ENCODE measurements at places on chromosomes 2 and 18.

- peak; percentile 54 for DNase-seq
Measured at GRCh38 chr18:52869349-52869923, 529.4 kb downstream of the DCC start.

GRCh38 chr2:53381271-53381670 is 386.3 kb upstream of the CHAC2 start:
- no peak for DNase-seq

GRCh38 chr2:157789933-157790511 is 86.1 kb downstream of the ACVR1 start:
- no peak for DNase-seq

DNA sequence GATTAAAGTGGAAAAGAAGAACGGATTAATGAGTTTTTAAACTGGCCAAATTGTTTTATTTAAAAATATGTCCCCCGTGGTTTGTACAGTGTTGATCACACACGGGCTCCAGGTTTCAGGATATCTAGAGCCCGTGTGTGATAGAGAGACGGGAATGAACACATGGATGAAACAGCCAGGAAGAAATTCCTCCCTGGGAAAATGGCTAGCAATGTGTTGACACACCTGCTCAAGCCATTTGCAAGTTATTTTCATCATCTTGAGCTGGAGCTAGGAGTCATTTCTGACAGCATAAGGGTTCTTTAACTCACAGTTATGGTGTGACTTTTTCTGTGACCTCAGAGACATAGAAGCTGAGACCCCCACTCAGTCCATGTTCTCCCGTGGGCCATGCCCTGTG is 81.6 kb downstream of the LRRFIP1 start:
- DNase-seq = no peak

DNA sequence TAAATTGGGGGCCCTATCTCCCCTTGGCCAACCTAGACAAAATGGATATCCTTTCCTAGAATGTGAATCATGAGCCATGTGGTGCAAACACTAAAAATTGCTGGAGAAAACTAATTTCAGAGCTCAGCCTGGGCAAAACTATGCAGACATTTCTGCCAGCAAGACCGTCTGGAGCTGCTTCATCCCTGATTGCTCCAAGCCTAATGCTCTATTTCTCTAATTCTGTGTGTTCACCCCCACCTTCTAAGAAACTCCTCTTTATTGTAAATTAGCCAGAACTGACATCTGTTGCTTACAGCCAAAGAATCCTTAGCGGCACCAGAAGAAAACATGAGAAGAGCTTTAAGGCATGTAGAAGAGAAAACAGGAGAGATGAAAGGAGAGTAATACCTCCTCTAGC is 337.7 kb upstream of the CHAC2 start:
- DNase-seq = peak; percentile 79

DNA sequence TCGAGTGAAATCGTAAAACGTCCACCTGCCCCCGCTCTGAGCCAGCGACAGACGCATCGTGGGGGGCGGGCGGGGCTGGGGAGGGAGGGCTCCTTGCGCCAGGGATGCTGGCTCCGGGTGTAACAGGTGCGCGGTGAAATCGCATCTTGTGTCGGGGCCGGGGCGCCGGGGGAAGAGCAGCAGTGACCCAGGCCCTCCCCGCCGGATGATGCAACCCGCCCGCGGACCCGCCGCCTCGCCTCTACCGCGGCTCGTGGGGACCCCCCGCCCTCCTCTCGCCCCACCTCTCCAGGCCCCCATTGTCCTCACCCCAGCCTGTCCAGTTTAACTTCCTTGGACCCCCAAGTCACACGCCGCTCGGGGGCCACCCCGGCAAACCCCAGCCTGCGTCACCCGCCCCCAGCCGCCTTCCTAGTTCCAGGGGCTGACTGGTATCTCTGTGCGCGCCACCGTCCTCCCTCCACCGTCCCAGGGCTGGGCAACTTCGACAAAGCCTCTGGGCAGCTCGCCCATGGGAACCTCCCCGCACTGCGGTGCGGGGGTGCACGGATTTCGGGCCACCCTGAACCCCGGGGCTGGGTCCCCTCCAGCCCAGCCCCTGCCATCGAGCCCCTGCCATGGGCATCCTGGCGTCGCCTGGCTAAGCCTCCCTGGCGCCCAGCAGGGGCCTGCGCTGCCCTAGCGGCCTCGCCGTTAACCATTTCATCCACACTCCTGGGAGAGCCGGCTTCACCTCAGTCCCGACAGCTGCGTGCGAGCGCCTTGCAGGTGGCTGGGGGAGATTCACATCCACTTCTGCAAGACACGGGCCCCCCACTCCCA is 799 bp upstream of the KIF1A start:
- DNase-seq = no peak

DNA sequence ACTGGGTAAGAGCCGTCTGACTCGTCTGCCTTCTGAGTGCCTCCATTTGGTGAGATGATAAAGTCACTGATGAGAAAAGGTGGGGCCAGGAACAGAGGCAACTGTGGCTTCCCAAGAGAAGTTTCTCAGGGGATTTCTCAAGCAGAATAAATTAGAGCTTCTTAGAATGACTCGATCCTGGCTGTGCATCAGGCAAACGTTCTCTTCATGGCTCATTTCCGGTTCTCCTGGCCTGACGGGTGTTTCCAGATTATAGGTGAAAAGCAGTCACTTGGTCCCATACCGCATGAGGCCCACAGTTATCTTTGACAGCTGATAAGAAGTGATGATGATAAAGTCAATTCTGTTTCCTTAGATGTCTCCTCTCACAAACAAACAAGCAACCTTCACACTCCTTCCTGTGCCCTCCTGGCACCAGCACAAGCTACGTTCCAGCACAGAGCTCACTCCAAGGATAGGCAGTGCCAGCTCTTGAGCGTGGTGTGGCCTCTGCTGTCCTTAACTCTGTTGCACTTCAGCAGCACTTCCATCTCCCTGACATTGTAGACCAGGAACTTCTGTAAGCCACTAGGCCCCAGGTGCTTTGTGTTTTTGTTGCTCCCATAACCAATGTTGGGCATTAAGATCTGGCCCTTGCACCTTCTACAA is 37.8 kb upstream of the KCNF1 start:
- no peak for DNase-seq

- DNase-seq = no peak
Measured at GRCh38 chr2:109367683-109368082, 238.7 kb downstream of the SH3RF3 start.

DNA sequence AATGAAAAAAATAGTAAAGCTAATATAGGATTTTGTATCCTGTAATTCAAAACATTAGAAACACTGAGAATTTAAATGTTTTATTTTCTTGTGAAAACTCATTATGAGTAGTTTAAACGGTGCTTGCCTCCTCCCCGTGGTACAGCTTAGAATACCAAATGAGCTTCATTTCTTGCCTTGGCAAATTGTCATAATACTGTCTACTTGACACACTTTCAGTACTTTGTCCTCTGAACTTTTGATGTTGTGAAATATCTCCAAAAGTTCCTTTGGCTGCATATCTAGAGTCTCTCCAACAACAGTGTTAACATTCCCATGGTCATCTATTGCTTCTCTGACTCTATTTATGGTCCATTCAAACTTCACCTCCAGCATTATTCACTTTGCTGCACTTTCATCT is 61.9 kb upstream of the EPB41L5 start:
- no peak for DNase-seq

DNA sequence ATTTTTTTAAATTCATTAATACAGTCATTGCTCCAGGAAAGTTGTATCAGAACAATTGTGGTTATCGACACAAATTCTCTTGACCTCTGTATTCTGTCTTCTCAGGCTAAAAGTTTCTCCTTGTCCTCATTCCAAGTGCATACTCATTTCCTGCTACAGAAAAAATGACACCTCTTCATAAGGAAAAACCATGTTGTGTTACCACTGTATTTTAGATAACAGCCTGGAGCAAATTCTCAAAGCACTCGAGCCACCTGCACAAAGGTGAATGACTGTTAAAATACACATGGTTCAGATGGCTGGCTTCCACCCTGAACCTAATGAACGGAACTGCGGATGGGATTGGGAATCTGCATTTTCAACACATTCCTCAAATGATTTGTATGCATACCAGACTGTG is 586.5 kb downstream of the EPHA4 start:
- DNase-seq = no peak

DNA sequence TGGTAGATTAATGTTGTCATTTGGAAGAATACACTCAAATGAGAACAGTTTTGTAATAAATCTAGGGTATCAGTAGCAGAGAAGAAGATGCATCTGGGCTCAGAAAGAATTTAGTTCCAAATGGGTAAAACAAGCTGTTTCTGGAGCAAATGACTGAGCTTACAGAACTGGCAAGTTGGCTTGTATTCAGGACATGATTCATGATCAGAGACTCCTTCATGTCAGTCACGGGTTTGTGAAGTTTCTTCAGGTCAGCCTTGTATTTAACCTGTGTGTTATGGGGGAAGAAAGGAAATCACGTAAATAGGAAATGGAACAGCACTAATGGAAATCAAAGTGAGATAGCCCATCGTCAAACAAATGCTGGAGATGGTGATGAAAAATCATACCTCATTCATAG is 109.1 kb downstream of the RIF1 start:
- no peak for DNase-seq

DNA sequence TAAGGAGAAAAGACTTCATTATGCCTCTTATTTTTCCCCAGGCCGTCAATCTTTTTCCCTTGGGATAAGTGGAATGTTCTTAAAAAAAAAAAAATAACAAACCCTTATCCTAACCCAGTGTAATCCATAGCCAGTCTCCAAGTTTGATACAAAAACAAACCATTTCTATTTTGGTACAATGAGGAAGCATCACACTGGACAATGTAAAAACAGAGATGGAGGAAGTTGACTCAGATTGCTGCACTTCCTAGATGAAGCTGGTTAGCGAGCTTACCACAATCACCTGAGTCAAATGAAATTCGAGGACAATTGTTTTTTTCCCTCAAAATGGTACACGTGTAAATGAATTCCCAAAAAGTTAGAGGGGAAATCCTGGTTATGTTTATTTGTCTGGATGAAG is 259.7 kb downstream of the TCF4 start:
- DNase-seq = no peak

DNA sequence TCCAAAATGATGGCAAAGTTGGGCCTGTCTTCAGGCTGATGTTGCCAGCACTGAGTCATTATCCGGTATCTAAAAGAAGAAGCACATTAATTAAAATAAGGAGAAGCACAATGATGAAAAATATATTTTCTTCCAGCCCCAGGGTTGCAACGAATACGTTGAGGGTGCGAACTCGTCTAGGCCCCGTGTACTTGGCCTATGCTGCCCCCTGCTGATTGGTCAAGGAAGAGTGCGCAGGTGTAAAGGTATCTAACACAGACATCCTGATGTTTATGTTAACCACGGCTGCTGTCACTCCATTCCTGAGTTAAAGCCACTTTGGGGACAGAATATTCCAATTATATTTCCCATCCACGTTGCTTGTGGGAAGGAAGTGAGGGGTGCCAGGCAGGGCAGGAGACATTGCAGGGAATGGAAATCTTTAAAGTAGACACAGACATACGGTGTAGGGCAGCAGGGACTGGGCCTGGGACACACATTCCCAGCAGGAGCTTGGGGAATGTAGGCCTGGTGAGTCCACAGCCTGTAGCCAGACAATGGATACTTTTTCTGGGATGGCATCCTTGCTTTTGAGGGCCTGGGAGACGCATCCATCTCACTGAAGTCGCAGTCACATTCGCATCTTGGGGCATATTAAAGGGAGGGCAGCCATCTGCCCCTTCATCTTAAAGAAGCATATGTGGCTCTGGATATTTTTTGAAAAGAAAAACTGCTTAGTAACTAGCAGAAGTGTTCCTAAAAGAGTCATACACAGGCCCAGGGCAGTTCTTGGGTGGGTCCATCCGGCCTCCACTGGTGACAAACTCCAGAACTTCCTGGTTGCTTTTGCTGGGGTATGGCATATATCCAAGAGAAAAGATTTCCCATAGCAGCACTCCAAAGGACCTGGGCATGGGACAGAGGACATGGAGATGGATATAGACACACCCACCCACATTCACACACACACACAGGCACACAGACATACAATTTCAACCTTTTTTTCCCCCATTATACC is 81.9 kb downstream of the CLIP4 start:
- peak; percentile 45 for DNase-seq

GRCh38 chr18:79964330-79965118 is at the start of gene HSBP1L1:
Gene HSBP1L1, plus strand, starts transcription at chr18:79964643. Its CDS starts 93 bp downstream, at chr18:79964736.
- DNase-seq = no peak

DNA sequence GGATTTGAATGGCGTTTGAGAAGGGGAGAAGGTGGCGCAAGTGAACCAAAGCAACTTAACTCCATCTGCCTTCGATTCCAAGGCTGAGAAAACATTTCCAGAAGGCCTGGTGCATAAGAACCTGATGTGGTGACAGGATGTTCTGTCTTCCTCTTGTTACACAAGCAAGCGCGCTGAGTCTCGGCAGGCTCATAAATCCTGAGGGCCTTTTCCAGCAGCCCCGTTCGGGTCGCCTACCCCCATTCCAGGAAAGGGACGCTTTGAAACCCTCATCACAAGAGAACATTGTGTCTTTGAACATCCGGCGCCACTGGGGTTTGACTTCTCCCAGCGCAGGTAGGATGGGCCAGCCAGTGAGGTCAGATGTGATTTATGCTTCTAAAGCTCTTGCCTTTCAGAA is 403.5 kb downstream of the SETBP1 start:
- DNase-seq = no peak

DNA sequence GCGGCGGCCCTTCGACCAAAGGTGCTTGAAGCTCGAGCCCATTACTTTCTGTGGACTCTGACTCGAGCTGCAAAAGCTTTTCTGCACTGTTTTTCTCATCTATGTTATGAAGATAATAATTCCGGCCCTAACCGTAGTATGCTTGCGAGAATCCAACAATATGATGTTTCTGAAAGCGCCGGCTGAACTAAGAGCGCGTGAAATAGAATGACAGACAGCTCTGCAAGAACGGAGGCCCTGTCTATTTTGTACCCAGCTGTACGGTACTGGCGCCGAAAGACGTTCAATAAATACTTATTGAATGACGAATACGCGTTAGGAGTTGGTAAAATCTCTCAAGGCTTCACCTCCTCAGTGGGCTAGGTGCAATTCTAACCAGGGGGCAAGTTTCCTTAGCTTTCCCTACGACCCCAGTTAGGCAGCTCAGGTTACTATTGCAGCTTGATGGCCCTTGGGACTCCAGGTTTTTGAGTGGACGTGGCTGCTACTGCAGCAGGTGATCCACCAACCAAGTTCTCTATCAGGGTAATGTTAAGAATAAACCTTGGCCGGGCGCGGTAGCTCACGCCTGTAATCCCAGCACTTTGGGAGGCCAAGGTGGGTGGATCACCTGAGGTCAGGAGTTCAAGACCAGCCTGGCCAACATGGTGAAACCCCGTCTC is 570 bp downstream of the SCRN3 start:
- DNase-seq = no peak

DNA sequence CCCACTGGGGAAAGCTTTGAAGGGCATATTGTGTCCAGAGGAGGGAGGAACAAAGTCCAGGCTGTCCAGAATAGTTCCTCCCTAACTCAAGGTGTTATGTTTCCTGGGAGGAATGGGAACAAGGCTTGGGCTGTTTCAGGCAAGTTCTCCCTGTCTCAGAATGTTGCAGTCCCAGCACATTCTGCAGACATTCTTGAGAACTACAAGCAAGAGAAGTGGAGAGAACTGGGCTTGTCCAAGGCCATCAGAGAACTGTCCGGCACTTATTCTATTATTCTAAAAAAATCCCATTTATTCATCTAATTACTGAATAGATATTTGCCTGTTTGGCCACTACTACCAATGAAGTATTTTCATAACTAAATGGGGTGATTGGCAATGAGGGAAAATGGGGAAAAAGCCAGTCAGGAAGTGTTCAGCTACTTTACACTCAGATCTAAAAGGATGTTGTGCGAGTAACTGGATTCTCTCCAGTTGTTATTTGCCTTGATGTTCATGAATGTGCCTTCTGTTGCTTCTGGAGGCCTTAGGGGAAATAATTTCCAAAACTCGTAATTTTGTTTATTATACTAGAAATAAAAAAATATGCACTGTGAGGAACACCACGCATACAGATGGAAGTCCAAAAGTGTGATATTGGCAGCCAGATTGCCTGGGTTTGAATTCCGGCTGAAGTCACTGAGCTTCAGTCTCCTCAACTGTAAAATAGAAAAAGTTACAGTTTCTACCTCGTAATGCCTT is 300.1 kb upstream of the RND3 start:
- DNase-seq = no peak
